ENCODE measurements at places on chromosomes 7 and 10.

DNA sequence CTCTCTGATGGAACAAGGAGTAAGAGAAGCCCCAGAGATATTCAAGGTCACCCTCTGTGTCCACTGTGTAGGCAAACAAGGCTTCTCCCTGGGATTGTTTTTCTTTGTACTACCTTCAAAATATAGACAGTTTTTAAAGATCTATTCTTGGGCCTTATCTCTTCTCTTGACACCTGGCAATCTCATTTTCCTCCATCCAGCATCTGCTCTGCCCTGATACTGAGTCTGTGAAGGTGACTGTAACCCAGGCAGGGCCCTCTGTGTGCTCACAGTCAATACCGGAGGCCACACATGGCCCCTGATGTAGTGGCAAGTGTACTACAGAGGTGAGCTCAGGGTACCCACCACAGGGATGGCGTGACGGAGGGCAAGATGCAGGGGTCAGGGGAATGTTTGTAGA lies 221.1 kb downstream of the SNX10 start:
- no peak for DNase-seq

DNA sequence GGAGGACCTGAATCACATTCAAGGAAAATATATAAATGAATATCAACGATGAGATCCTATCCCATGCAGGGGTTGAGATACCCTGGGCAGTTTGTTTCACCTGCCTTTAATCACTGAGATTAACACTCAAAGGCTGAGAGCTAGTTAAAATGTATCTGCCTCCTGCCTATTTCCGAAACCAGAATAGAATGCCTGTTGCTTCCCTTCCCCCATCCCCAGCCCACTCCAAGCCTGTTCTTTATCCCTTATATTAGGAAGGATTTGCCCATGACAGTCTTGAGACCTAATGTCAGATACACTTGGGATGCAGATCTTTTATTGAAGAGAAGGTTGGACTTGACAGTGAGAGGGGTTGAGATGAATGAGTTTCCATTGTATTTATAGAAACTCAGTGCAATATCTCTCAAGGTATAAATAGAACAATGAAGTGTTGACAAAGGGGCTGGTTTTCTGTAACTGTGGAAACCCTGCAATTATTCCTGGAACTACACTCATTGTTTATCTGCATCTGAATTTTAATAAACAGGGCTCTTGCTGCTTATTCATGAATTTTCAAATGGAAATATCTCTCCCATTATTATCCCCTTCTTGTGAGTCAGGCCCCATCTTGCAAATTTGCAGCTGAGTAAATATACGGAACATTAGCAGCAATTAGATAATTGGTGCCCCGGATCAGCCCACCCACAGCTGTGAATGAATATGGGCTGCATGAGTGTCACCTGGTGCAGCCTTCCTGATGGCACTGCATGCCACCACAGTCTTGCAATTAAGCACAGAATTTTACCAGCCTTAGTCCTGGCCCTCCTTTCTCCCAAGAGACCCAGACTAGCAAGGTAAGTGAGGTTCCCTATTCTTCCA lies 66.7 kb downstream of the SORCS3 start:
- no peak for DNase-seq

DNA sequence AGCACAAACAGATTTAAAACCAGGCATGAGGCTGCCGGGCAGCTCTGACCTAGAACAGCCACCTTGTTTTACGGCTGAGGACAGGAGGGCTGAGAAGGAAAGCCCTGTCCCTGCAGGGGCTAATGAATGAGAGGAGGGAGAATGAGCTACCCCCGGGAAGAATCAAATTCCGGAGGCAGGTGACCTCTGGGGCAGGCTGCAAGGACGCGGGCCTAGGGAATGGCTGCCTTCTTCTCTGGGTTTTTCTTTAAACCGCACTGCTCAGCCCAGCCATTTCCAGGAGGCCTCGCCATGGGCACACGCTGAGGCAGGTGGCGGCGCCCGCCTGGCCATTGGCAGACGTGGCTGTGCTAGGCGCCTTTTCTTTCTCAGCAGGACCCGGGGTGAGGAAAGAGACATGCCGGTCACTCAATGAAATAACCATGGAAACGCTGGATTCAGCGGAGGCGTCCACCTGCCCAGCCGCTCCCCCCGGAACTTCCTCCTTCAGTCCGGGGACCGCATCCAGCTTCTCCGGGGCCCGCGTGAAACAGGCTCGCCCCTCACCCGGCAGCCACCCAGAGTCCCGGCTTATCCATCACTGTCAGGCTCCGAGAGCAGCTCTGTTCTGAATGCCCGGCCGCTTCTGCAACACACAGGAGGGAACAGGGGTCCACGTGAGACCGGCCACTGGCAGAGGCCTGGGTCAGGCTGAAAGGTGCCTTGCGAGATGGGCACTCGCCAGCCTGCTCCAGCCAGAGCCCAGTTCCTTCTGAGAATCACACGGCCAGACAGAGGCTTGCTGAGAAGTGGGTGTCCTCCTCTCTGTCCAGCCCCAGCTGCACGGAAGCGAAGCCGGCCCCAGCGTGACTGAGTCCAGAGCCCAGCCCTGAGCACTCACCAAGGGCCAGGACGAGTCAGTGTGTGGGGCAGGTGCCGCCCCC lies 82.1 kb downstream of the PDGFA start:
- DNase-seq, result no peak

GRCh38 chr10:5449823-5450222 lies 37.5 kb downstream of the NET1 start:
- no peak for DNase-seq

DNA sequence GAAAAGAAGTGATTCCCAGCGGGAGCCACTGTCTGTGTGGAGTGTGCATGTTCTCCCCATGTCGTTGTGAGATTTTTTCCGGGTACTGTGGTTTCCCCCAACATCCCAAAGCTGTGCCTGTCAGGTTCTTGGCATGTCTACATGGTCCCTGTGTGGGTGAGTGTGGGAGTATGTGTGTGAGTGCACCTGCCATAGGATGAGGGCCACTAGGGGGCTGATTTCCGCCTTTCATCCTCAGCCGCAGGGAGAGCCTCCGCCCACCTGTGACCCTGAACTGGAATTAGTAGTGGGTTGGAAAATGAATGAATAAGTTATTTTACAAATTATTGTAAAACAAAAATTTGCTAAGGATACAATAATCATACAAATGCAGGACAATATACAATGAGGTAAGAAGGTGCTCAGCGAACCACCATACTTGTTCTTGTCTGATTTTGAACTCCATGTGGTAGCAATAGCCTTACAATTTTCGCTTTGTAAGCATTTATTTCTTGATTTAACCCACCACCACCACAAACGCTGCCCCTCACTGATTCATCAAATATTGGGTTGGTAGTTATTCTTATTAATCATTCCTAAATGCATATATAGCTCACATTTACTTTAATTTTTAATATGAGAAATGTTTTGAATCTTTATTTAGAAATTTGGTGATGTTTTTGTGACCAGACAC lies 641.2 kb upstream of the VSTM2A start:
- DNase-seq, result no peak

DNA sequence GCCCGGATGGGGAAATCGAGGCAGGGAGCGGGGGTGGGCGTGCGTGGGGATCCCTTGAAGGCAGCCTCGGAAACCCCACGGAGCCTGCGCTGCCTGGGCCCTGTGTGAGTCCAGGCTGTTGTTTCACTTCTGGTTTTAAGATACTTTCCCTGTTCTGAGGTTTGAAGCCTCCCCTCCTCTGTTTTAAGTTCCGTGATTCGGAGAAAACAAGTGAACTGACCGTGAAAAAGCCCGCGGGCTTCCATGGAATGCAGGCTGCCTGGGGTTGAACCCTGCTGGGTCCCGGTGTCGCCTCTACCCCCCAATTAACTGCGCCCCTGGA lies 401 bp downstream of the LRRC27 start:
- DNase-seq, result no peak

DNA sequence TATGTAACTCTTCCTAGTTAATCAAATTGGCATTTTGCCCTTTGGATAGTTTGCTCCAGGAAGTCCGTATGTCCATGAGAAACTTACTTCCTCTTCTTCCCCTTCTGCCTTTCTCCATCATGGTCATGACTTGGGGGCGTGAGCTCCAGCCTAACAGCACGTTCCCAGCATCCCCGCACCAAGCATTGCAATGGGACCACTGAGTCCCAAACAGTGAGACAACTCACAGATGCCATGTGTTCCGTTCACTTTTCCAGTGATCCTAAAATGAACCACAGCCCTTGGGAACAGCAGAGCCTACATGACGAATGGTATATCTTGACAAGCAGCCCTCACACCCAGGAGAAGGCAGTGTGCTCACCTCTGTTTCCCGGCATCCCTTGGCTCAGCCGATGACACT lies 10.7 kb downstream of the BTBD16 start:
- DNase-seq, result no peak

DNA sequence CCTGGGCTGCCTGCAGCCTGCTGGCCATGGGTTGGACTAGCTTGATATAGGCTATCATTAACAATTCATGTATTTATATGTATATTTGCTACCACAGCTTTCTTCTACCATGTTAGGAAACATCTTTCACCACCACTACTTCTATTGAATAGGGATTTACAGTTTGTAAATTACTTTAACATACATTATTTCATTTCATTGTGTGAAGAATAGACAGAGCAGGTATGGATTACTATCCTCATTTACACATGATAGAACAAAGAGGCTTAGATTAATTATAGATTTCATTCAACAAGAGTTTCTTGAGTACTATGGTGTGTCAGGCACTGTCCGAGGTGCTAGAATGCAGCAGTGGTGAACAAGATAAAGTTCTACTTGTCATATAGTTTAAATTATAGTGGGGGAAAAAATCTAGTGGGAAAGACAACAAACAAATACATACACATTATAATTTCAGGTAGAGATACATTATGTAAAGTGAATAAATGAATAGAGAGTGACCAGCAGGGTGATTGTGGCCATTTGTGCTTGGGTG lies 20.6 kb downstream of the VTI1A start:
- no peak for DNase-seq
